ENCODE measurements at places on chromosomes 13 and 19.
A peak's percentile ranks its signal among the peaks of the same experiment; 100 is the strongest.

DNA sequence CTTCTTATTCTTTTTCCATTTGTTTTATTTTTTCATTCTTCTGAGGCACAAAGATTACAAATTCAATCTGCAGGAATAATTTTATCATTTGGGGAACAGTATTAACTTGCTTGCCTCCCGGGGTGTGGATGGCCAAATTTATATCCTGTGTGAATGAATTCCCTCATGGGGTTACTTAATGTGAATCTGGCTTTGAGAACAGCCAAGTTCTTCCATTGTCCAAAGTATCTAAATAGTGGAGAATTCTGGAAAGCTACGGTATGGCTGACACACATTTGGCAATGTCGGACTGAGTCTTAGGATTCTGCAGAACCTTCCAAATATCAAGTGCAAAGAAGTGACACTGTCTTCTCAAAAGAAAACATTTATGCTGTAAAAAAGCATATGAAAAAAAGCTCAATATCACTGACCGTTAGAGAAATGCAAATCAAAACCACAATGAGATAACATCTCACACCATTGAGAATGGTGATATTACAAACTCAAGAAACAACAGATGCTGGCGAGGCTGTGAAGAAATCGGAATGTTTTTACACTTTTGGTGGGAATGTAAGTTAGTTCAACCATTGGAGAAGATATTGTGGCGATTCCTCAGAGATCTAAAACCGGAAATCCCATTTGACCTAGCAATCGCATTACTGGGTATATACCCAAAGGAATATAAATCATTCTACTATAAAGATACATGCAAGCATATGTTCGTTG lies 620.2 kb downstream of the EFNB2 start:
- DNase-seq, result no peak

DNA sequence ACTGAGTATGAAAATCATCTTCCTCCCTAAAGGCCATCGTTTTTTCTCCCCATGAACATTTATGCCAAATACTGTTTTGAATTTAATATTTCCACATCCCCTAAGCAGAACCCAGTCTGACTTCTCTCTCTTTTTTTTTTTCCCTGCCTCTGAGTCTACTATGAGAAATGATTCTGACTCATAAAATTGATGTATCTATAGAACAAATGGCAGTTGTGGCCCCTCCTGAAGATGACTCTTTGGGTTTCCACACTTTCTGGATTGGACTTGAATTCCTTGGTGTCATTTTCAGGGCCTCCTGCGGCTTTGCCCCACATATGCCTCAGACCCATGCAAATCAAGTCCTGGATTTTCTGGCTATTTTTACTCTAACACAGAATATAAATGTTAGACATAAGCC lies 22.7 kb upstream of the NAXD start:
- DNase-seq, result no peak

DNA sequence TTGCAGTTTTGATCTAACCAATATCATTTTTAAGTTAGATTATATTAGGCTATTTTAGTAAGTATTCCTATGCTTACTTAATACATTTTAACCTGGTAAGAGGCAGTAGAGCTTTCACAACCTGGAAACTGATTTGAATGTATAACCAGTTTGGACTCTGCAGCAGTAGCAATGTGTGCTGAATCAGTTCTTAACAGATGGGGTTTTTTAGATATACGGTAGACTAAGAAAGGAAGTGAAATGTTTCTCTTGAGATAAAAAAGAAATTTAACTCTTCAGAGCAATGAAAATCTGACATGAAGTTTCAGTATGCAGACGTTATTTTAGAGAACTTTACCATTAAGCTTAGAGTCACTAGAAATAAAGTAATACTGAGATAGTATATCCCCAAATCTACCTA lies 2.7 kb downstream of the NBEA start:
- DNase-seq, result no peak

GRCh38 chr13:46172531-46172991 lies 9.4 kb downstream of the LCP1 start:
- DNase-seq, result no peak

DNA sequence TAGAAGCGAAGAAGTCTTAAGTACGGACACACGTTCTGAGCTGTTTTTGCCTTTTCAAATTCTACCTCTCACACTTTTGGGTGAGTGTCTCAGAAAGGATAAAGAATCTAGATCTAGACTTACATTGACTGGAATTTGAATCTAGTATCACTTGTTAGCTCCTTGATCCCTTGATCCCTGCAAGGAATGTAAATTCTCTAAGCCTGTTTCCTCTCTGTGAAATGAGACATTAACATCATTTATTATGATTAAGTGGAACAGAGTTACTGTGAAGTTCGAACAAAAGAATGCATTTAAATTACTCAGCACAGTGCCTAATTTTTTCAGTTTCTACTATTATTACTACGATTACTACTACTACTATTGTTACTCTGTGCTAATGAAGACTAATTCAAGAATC lies 86.6 kb upstream of the POSTN start:
- no peak for DNase-seq

DNA sequence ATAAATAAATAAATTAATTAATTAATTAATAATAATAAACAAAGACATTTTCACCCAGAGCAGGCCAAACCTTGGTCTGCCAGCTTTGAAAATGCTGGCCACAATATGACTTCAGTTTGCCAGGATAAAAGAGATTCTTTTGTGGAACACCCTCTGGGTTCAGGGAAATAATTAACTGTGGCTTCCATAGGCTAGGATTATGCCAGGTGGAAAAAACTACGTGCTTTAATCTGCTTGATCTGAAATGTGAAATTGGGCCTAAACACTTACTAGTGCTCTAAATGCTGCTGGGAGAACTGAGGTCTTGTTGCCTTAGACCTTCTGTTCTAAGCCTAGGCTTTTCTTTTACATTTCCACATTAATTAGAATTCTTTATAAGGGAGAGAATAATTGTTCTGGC lies 650.0 kb downstream of the DIAPH3 start:
- no peak for DNase-seq

DNA sequence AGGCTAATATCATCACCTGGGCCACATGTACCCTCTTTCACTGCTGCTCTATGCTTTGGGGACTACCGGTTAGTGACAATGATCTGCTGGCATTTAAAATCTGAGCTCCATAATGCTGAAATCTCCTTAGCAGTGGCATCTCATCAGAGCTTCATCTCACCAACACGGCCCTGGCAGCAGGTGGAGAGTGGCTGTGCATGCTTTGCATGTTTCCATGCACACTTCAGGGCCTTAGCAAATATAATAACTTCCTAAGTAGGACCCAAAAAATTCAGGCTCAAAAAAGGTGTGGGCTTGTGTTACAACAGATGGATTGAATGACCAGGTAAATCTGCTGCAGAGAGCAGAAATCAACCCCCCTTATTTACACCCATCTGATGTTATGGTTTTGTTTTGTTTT lies 55.2 kb downstream of the ALOX5AP start:
- no peak for DNase-seq

- no peak for DNase-seq
These were observed 214.1 kb downstream of the COL4A1 start for GRCh38 chr13:110092831-110093247.

- DNase-seq, result no peak
These were observed 2.9 kb downstream of the CYSLTR2 start for GRCh38 chr13:48656608-48657007.

DNA sequence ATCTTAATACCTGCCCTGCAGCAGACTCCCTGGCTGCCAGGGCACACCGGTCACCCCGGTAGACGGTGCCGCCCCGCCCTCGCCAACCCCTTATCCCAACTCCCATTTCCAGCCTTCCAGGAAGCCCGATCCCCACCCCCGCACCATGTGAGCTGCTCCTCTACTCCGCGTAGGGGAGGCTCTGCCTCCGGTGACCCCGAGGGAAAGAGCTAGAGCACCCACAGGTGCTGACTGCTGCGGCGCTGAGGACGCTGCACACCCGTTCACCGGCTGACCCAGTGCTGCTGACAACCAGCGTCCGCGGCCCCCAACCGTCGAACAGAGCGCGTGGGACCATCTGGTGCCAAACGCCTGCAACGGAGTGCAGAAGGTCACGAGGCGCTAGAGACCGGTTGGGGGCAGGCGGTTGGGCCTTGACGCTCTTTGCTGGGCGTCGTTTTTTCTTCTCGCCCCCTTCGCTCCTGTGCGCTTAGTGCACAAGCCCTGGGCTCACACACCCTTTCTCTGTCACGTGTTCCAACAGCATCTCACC lies 59.6 kb upstream of the ZNF599 start:
- DNase-seq, result no peak

DNA sequence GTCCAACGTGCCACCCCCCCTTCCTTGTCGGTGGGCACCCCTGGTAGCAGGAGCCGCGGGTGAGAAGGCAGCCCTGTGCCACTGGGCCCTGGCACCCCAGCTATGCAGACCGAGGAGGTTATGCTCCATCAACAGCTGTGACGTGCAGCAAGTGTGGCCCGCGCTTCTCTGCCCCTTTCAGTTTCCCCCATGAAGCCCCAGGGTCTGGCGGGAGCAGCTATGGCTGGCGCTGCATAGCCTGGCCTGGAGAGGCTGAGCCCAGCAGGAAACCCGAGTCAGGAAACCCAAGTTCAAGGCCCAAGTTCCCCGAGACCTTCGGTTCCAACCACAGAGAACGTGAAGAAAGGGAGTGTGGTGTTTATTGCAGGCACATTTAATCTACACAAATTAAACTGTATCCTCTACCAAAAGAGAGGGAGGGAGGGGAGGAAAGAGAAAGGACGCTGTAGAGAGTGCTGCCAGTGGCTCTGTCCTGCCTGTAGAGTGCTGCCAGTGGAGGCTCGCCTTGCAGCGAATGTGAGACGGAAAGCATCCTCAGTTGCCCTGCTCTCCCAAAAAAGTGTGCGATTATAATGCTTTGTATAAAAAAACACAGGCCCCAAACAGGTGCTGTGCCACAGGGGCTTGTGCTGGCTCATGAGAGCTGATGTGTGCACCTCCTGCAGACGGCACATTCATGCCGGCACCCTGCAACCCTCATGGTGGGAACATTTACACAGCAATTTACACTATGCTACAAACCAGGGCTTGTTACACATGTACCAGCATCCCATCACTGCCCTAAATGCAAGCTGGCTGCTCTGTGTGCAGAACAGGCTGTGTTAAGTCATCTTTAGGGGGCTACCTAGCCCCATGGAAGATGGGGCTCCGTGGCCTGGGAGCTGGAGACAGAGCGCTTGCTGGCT lies 16.3 kb downstream of the POP4 start:
- DNase-seq, result no peak

DNA sequence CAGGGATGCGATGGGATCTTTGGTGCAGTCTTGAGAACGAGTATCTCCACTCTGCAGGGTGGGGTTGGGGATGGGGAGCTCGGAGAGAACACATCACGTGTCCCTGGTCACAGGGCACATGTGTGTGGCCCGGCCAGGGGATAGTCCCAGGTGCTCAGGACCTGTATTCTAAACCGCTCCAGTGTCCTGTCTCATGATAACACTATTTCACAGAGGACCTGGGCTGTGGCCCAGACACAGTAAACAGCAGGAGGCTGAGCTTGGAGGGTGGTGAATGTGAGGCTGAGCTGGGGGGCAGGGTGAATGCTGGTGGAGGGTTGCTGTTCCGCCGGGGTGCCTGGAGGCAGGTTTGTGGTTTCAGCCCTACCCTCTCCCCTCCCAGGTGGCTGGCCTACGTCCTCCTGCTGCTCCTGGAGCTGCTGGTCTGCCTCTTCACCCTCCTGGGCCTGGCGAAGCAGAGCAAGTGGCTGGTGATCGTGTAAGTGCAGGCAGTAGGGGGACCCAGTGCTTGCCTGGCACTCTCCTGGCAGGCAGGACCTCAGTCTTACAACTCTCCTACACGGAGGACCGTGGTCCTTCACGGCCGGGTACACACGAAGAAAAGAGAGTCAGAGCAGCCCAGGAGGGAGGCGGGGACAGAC lies 11.1 kb downstream of the TTYH1 start:
- no peak for DNase-seq

DNA sequence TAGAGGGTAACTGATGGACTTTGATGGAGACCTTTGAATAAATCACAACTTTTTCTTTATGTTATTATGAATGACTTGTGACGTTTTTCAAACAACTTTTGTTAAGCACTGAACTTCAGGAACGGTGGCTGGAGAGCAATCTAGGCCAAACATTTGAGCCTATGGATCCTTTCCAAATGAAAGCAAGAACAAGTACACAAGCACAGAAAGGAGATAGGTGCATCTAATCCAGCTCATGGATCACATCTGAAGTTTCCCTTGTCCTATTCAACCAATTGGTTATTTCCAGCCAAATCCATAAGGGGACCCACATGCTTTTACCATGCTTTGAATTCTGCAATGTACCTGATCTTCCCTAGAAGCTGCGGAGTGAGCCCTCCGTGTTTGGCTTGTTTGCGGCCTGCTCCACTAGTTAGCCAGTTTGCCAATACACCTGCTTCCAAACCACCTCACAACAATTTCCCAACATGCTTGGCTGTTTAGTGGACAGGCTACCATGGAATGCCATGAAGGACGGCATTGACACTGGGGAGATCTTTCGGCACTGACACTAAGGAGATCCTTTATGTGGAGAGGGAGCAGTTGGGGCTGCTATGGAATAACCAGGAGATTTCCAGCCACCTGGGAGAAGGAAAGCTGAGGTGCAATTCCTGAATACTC lies 315.9 kb downstream of the DNAJC15 start:
- no peak for DNase-seq

DNA sequence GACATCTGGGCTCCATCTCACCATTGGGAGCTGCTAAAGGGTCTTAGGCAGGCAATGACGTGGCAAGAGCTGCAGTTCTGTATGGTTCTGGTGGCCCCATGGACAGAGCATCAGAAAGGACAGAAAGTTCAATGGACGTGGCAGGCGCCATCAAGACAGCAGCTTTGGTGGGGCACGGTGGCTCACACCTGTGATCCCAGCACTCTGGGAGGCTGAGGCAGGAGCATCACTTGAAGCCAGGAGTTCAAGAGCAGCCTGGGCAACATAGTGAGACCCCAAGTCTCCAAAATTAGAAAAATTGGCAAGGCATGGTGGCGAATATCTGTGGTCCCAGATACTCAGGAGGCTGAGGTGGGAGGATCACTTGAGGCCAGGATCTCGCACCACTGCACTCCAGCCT lies 9.5 kb downstream of the EVI5L start:
- no peak for DNase-seq

- no peak for DNase-seq
These were observed 75.6 kb upstream of the KL start for GRCh38 chr13:32940601-32941000.

DNA sequence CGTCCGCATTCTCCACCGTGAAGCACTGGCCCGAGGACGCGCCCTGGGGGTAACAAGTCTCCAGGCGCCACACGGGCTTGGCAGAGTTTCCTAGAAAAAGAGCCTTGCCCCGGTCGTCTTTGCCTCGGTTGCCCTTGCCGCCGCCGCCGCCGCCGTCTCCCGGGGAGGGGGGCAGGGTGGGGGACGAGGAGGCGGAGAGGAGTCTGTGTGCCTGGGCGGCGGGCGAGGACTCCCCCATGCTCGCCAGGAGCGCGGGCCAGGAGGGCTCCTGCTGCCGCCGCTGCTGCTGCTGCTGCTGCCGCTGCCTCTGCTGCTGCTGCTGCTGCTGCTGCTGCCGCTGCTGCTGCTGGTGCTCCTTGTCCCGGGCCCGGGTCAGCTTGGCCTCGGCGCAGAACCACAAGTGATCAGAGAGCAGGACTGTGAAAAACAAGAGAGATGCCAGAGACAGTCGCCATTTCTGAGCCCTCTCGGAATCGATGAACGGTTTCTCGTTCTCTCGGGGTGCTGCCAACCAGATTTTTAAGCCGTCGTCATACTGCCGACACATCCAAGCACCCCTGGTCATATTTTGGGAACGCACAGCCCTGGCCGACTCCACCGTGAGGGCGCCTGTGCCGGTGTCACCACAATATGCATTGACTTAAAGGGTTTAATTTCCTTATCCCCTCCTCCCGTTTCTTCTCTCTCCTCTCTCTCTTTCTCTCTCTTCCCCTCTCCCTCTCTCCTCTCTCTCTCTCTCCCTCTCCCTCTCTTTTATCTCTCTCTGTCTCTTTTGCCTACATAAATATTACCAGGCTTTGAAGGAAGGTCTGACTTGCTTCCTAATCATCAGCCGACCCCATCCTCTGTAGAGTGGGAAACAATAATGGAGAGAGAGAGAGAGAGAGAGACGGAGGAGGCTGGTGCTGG lies 349.1 kb downstream of the LIG4 start:
- DNase-seq, result peak; percentile 77
